Midbrain (tissue), 1 donor: ENCODE measurements at places on chromosomes 7 and 10.

DNA sequence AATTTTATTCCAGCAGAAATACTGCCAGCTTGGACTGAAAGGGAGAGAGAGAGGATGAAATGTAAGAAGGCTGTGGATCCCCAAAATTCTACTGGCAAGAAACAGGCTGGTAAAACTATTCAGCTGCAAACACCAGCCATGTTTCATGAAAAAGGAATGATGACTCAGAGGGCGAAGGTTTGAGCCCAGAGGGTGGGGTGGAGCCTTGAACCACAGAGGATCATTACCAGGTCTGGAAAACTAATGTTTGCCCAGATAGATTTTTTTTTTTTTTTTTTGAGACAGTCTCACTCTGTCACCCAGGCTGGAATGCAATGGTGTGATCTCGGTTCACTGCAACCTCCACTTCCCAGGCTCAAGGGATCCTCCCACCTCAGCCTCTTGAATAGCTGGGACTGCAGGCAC is 41.7 kb upstream of the NRF1 start:
- DNase-seq = no peak

- no peak for DNase-seq
These were observed 106.8 kb upstream of the POM121L12 start for GRCh38 chr7:52928591-52928990.

DNA sequence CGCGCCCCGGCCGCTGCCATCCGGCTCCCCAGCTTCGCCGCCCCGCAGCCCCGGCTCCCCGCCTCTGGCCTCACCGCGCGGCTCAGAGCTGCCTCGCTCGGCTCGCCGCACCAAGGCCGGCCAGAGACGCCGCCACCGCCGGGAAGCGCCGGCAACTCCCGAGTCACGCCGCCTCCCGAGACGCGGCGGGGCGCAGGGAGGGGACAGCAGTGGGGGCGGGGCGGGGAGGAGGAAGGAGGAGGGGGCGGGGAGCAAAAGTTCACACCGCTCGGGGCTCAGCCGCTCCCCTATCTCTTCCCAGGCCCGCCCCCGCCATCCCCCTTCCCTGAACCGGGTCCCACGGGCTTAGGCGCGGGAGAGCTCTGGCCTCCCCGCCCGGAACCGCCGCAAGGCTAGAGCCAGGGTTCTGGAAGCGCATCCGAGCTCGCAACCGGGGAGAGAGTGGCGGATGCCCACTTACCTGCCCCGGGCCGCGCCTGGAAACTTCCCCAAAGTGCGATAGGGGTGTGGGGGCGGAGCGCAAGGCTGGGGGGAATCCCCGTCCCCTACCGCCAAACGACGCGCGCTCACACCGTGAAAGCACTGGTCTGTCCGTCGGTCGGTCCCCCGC is 1.0 kb downstream of the CHST15 start:
- DNase-seq = peak; percentile 39

GRCh38 chr7:151936207-151936606 is 20.0 kb upstream of the GALNTL5 start:
- DNase-seq = no peak

GRCh38 chr7:138919216-138919615 is 62.0 kb downstream of the KIAA1549 start:
- DNase-seq = no peak

DNA sequence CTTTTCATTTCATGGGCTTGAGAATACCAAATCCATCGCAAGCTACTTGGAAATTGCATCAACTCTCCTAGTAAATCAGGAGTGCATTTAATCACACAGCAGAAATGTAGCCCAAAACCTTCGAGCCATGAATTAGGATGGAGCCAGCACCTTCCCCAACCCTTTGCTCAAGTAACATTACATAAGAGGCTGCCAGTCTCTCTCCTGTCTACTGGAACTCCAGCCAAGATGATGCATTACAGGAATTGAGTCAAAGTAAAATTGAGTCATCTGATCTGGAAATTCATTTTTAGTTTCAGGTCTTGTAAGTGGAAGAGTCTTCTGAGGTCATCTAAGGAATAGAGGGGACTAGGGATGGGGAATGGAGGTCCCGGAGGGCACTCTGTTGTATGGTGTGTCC is 69.7 kb upstream of the FHIP2A start:
- DNase-seq = no peak

GRCh38 chr10:91412354-91413087 is 2.4 kb downstream of the HECTD2 start:
- DNase-seq = no peak

- no peak for DNase-seq
These were observed 140.7 kb downstream of the VTI1A start for GRCh38 chr10:112587729-112588128.

DNA sequence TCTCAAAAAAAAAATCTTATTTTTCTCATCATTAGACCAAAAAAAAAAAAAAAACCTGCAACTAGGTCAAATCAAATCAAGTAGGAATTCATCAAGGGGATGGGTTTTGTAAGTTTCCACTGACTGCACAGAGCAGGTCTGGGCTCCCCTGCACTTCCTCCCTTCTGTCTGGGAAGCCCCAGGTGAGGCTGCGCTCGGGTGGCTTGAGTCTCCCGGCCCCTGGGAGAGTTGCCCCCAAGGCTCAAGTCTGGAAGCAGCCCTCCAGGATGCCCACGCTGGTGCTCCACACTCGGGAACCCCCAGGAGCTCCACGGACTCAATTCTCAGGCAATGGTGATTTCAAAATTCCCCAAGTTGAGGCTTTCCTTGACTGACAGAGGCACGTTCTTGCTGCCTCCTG is 41.7 kb upstream of the RBM33 start:
- DNase-seq = no peak

DNA sequence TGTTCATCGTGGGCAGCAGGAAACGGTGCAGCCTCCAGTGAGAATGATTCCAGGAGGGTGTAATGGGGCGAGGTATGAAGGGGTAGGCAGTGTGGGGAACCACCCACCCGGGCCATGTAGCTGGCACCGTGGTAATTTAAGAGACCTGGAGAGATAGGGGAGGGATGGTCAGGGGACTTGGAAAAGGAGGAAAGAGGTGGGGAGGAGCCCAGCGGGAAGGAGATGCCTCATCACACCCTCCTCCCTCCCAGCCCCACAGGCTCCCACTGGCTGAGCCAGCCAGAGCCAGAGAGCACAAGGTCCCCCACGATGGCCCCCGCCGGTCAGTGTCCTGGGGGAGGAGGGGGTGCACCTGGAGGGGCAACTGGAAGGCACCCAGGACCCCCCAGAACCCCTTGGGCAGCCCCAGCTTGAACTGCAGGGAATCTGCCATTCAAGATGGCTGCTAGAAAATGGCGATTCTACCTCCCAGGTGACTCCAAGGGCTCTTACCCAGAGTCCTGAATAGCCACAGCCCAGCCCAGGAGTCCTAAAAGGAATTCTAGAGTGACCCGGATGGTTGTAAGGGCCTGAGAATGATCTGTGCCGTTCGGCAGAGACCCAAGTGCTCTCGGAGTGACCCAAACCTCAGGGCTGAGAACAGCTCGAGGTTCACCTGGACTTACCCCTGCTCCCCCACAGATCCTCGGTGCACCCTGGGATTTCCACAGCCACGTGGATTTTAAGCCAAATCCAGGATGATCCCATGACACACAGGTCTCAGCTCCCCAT is 28.8 kb downstream of the CALML3 start:
- DNase-seq = no peak

- DNase-seq = no peak
These were observed 20.6 kb downstream of the CLRN3 start for GRCh38 chr10:127872011-127872761.

DNA sequence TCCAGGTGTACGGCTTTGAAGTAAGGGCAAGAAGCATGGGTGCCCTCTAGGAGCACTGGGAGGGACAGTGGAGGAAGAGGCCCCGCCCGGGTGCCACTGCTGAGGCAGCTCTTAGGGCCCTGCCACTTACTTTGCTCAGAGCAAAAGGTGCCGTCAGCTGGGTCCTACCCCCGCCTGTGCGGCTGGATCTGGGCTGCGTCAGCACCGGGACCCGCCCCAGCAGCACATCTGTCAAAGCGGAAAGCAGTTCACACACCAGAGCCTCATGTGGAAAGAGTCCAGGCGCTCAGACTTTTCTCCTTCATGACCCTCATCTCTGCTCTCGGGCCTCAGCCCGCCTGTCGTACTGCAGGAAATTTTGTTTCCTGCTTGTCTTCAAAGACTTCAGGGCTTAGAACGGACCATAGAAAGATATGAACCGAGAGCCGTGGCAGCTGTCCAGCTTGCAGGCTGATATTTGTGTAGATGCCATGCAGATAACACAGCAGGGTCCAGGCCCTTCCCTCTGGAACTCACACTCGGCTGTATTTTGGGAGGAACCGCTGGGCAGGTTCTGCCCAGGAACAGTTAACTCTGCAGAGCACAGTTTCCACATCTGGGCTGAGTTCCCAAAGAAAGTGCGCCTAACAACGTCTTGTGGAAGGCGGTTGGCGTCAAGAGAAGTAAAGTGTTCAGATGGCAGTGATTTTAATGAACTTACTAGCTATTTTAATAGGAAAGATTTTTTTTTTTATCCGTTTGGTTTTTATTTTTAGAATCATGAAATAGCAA is 44.3 kb upstream of the PRKAR1B start:
- no peak for DNase-seq

GRCh38 chr7:80833289-80834268 is 85.3 kb downstream of the SEMA3C start:
- DNase-seq = no peak

GRCh38 chr7:116859323-116859722 is 3.1 kb upstream of the CAPZA2 start:
- DNase-seq = no peak

GRCh38 chr7:123666492-123666891 is 10.8 kb downstream of the LMOD2 start:
- no peak for DNase-seq

DNA sequence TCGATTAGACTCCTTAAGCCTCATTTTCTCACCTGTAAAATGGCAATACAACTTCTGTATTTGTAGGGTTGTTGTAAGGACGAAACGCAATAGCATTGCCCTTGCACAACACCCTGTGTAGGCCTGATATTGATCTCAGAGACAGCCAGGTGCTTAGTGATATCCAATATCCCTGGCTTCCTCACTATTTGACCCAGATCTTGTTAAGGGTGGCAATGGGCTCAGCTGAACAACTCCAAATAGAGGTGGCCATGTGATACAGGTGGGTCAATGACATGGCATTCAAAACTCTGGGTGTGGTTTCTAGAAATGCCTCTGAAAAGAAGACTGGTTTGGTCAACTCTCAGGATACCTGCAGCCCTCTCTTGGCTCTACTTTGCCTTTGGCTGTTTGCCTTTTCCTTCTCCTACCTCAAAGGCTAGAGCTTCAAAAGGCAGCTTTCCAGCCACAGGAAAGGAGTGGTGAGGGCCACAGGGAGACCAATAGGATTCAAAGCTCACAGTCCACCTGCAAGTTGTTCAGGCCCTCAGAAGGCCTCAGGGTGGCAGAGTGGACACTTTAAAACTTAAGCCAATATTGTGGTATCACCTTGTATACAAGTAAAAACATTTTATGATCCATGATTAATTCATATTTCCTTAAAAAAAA is 14.9 kb upstream of the GATAD1 start:
- DNase-seq = no peak

- no peak for DNase-seq
These were observed 620 bp downstream of the BET1 start for GRCh38 chr7:94003446-94004023.

DNA sequence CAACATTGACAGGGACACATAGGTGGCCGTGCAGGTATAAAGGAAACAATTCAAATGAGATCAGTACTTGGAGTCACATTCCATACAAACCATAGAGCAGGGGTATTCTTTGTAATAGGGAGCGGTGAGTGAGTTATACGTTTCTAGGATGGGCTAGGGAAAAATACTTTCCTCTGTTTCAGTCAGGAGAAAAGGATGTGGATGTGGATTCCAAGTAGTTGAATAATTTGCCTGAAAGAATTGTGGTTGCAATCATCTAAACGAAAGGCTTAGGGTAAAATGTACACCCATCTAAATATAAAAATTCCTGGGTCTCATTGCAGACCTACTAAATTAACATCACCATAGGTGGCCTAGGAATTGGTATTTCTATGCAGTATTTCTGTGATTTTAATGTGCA is 270.7 kb upstream of the IGFBP3 start:
- no peak for DNase-seq

DNA sequence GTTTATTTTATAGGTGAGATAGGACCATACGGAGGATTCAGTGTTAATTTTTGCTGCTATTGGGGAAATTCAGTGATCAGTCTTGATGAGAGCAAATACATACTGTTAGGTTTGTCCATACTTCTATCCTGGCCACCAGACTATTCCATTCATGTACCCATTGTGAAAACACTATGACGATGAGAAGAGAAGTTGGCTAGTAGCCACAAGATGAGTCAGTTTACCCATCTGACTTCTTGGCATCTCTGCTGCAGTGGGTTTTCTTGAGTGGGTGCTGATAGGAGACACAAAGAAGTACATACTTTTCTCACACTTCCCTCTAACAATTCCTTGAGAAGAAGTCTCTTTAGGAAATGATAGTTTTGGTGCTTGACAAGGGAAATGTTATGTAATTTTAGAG is 133.1 kb downstream of the TFPI2 start:
- no peak for DNase-seq

- peak; percentile 17 for DNase-seq
These were observed 322.4 kb downstream of the HGF start for GRCh38 chr7:81447351-81447952.

DNA sequence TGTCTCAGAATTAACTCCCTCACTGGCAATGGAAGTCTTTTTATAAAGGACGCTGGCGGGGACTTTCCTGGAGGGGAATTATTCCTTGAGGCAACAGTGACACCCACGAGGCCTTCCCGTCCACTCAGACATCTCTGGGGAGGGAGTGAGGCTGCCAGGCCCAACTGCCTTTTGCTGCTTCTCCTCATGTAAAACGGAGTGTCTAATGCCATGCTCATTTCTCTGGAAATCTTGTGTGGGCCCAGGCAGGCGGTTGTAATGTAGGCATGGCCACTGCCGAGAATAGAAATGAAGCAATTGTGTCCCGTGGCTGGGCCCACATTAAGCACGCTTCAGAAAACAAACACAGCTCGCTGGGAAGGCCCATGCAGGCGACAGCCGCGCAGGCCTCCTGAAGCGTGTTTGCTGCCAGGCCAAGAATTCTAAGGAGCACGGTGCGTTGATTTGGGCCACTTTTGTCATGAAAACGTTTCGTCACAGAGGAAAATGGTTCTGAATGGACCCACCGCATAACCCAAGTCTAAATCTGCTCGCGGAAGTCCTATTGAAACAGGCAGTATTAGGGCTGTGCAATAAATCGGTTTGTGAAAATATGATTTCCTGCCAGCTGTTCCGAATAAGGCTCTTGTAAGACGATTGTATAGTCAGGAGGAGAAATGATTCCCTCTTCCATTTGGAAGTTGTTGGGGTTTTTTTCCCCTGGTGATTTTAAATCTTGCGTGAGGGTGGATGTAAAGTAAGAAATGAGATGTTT is 104.2 kb upstream of the CHST15 start:
- DNase-seq = peak; percentile 60
